ENCODE measurements at places on chromosomes 7 and 10.

DNA sequence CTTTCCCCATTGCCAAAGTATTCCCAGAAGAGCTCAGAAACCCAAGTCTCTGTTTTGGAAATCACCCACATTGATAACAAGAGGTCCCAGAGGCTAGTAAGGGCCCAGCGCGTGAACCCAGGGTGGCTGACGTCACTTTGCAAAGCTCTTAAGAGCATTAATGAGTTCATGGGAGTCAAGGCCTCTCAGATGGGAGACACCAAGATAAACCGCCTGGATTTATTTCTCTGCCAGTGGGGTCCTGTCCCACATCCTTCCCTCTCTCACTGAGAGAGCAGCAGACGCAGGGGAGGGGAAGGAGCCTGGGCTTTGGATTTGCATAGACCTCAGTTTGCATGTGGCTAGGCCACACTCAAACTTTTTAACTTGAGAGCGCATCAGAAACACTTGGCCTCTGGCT is 184.8 kb upstream of the PDE1C start:
- no peak for DNase-seq

GRCh38 chr10:9898633-9899395 is 1118.9 kb upstream of the CELF2 start:
- no peak for DNase-seq

DNA sequence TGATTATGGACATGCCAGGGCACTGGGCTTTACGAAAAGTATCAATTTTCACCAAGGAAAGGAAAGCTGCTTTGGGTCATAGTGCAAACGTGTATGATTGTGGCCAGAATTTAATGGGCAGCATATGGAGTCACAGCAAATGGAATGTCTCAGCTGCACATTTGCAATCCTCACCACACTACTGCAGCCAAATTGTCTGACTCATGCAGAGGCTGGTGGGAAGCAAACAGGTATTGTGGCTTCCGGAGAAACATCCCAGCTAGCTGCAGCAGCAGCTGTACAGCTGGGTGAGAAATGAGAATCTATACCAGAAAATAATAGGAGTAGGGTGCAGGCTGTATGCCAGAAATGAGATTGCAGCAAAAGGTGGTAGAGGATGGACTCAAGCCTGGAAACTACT is 374.7 kb upstream of the VWC2 start:
- no peak for DNase-seq

GRCh38 chr7:105244594-105244993 is 144.1 kb downstream of the SRPK2 start:
- no peak for DNase-seq

DNA sequence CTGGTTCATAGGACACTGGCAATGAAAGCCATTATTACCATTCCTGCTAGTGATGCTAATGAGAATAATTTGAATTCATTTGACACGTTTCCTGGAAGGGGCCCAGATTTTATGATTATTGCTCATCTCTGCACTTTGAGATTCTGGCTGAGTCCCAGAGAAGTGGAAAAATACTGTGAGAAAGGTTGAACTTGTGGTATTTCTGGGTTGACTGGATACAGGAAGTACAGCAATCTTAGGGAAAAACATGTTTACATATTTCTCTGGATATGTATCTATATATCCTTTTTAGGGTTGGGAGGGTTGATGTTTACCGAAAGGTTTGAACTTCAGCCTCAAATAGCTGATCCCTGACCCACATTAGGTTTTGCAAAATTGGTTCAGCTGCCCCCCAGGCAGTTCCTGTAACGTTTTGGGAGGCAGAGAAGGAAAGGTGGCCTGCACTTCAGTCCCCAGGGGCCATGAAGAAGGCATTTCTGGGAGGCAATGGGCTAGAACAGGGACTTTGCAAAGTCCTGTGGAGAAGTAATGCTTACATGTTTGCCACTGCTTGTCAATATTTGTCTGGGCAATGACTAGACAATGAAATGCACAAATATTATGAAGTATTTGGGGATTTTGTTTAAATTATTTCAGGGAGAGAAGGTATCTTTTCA is 253.7 kb upstream of the PITRM1 start:
- DNase-seq: no peak

GRCh38 chr7:149776848-149777407 is 3.5 kb upstream of the ZNF467 start:
- no peak for DNase-seq

DNA sequence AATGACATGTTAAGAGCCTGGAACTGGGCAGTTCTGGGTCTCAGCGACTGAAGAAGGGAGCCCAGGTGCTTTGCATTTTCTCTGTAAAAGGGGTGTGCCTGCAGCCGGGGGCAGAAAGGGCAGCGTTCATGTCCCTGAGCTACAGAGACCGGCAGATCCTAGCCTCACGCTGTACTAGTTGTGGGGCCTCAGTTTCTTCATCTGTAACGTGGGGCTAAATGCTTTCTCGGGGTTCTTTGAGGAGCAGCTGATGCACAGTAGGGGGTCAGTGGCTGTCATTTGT is 79.6 kb downstream of the NEURL1 start:
- no peak for DNase-seq

GRCh38 chr10:16904639-16905061 is 87.4 kb upstream of the RSU1 start:
- no peak for DNase-seq

- DNase-seq: no peak
Observed at GRCh38 chr10:28425422-28425821, 107.5 kb upstream of the WAC start.
